ENCODE measurements at places on chromosomes 4 and X. TPM values are rescaled to one million over a fixed set of nuclear protein-coding genes. Genes with fewer than 3 reads are reported as not detected.

The NWD2 gene
- not detected for total RNA-seq

The CT45A2 gene
- total RNA-seq, result not detected

The CPZ gene
- total RNA-seq, result not detected

The PLP1 gene
- not detected for total RNA-seq

The UGT2B7 gene
- total RNA-seq, result not detected

The PCDH7 gene
- not detected for total RNA-seq

The CRMP1 gene
- total RNA-seq, result not detected

DNA sequence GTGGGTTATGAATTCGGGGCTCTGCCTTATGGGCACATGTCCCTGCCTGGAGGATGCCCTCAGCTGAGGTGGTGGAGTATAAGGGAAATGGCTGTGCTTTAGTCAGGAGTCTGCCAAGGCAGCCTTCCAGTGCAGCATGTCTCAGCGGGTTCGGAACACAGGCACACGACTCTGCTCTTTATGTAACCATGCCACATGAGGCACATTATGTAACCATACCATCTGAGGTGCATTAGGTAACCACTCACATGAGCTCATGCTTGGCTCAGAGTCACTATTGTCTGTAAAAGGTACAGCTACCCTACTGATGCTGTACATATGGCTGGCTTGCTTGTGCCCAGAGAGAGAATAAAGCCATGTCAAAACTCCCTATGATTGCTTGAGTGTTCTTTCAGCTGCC, 723.6 kb downstream of the TRAM1L1 start:
- no peak overlapping the region for H3K27ac ChIP-seq
- no peaks in the 10 kb centered on the region for H3K27me3 ChIP-seq
- H3K4me3 ChIP-seq, result no peak overlapping the region
- H3K36me3 ChIP-seq, result no peaks in the 10 kb centered on the region

GRCh38 chr4:151227172-151227571, 49.8 kb upstream of the PRSS48 start:
- no peak for DNase-seq
- no peak overlapping the region for H3K27ac ChIP-seq

DNA sequence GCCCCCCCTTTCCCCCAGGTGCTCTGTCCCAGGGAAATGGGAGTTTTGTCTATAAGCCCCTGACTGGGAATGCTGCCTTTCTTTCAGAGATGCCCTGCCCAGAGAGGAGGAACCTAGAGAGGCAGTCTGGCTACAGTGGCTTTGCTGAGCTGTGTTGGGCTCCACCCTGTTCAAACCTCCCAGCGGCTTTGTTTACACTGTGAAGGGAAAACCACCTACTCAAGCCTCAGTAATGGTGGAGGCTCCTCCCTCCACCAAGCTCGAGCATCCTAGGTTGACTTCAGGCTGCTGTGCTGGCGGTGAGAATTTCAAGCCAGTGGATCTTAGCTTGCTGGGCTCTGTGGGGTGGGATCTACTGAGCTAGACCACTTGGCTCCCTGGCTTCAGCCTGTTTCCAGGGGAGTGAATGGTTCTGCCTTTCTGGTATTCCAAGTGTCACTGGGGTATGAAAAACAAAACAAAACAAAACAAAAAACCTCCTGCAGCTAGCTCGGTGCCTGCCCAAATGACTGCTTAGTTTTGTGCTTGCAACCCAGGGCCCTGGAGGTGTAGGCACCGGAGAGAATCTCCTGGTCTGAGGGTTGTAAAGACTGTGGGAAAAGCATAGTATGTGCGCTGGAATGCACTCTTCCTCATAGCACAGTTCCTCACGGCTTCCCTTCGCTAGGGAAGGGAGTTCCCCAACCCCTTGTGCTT, 41.7 kb downstream of the ITM2A start:
- H3K36me3 ChIP-seq, result no peaks in the 10 kb centered on the region
- peak overlapping the region; percentile 91 for H3K27ac ChIP-seq
- peak; percentile 26 for DNase-seq

DNA sequence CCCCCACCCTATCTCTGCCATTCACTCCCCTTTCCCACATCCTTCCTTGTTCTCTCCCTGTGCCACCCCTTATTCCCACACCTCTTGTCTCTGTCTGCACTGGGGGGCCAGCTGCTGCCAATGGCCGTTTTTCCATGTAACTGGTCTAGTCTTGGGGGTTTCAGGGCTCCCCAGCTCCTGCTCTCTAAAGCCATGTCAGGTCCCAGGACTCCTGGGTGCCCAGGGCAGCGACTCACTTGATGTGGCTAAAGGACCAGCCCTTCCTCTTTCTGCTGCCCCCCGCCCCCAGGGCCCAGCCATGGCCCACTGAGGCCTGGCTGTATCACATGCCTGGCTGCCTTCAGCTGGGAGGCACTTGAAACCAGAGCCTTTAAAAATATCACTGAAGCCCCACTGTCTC, 10.0 kb downstream of the NLGN3 start:
- DNase-seq, result no peak
- no peaks in the 10 kb centered on the region for H3K36me3 ChIP-seq
- peaks cover 9% of the 10 kb centered on the region for H3K4me1 ChIP-seq
- H3K27ac ChIP-seq, result no peak overlapping the region
- no peak overlapping the region for H3K4me3 ChIP-seq

GRCh38 chr4:120053911-120054310, 12.7 kb downstream of the MAD2L1 start:
- peaks cover 3% of the 10 kb centered on the region for H3K36me3 ChIP-seq
- no peak for DNase-seq
- H3K4me3 ChIP-seq, result no peak overlapping the region
- H3K27me3 ChIP-seq, result no peaks in the 10 kb centered on the region
- no peak overlapping the region for H3K27ac ChIP-seq

GRCh38 chrX:28552322-28552721, 34.9 kb upstream of the IL1RAPL1 start:
- H3K27ac ChIP-seq, result no peak overlapping the region
- H3K27me3 ChIP-seq, result no peaks in the 10 kb centered on the region
- H3K36me3 ChIP-seq, result no peaks in the 10 kb centered on the region
- no peak overlapping the region for H3K4me3 ChIP-seq
- H3K4me1 ChIP-seq, result no peaks in the 10 kb centered on the region

DNA sequence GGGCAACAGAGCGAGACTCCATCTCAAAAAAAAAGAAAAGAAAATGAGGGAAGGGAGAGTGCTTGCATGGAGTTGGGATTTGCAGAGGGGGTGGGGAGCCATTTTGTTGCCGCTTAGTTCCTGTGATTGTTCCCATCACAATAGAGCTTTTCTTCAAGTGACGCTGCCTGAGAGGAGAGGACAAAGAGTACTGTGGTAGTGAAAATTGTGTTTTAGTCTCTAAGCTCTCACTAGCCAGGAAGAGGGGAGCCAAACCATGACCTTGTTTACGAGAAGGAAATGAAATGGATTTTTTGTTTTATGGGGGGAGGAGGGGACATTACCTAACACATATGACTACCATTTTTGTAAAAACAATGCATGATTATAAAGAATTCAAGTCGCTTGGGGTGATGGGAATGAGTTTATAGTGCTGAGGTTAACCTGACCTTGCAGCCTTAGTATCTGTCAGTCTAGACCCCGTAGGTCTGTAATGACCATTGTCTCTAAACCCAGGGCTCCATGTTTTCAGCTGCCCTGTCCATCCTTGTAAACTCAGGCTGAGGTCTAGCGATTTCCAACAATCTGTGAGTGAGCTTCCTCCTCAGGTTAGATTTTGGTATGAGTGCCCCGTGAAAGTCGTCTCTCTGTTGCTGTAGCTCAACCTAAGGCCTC, 18.8 kb downstream of the SRD5A3 start:
- H3K27me3 ChIP-seq, result no peaks in the 10 kb centered on the region
- no peaks in the 10 kb centered on the region for H3K4me1 ChIP-seq
- H3K27ac ChIP-seq, result no peak overlapping the region
- peaks cover 1% of the 10 kb centered on the region for H3K36me3 ChIP-seq
- no peak for DNase-seq

DNA sequence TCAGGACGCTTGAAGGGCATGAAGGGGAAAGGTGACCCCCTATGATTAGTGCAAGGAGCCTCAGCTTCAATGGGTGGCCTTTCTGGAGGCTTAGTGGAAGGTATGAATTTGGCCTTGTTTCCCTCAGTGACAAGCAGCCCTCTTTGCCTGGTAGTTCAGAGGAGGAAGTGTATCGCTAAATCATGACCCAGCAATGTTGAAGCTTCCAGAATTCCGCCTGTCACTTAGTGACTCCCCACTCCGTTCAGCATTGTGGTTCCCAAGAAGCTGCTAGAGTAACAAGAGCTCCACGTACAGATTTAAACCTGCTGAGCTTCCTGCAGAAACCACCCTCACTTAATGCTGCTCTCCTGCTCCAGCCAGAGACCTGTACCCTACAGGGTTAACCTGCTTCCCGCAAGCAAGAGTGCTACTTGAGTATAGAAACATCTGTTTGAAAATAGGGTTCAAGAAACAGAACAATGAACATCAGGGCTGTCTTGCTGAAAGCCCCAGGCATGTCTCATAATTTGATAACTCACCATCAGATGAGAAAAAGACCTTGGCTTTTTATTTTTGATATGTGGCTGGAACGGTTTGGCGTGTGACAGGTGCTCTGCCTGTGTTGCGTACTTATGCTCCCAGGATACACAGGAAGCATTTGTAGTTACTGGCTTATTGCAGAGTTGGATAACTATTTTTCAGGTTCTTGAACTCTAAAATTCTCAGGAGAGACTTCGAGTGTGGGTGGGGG, 105.2 kb downstream of the UCHL1 start:
- H3K4me3 ChIP-seq, result peak overlapping the region; percentile 8
- DNase-seq, result no peak
- no peaks in the 10 kb centered on the region for H3K4me1 ChIP-seq
- no peak overlapping the region for H3K27ac ChIP-seq

GRCh38 chrX:21408307-21408706, 34.1 kb downstream of the CNKSR2 start:
- H3K36me3 ChIP-seq, result no peaks in the 10 kb centered on the region
- no peaks in the 10 kb centered on the region for H3K27me3 ChIP-seq
- no peaks in the 10 kb centered on the region for H3K4me1 ChIP-seq
- no peak overlapping the region for H3K4me3 ChIP-seq
- H3K27ac ChIP-seq, result no peak overlapping the region

- peak; percentile 9 for DNase-seq
- H3K4me1 ChIP-seq, result peaks cover 25% of the 10 kb centered on the region
Measured at GRCh38 chr4:105709081-105709450, 482 bp downstream of the GSTCD start.

DNA sequence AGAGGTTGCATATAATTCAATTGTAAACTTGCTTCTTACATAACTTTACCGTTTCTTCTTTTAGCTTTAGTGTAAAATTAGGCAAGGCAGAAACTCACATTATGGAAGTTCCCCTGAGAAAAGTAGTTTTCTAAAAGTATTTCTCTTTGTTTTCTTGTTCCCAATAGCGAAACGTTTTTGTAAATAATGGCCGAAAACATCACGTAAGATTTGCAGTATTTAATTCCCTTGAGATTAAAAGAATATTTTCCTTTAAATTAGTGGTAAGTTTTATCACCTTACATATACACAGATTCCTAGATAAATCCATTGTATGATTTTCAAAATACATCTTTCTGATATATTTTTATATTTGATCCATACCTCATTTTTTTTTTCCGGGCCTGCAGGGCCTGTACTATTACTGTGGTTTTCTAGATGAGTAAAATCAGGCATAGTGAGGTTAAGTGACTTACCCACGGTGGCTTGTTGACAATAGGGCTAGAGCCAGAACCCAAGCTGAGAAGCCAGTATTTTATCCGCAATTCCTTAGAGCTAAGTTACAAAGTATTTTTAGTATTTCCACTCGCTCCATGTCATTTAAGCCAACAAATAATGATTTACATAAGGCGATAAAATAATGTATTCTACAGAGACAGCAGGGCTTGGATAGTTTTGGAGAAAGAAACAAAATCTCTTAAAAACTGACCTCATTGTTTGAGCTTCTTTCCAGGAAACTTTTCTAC, 82.2 kb upstream of the VEGFC start:
- DNase-seq, result no peak
- no peaks in the 10 kb centered on the region for H3K27me3 ChIP-seq

GRCh38 chrX:140983730-140984129, 18.7 kb upstream of the SPANXB1 start:
- H3K27ac ChIP-seq, result no peak overlapping the region
- no peaks in the 10 kb centered on the region for H3K4me1 ChIP-seq
- no peaks in the 10 kb centered on the region for H3K36me3 ChIP-seq
- no peak overlapping the region for H3K4me3 ChIP-seq

DNA sequence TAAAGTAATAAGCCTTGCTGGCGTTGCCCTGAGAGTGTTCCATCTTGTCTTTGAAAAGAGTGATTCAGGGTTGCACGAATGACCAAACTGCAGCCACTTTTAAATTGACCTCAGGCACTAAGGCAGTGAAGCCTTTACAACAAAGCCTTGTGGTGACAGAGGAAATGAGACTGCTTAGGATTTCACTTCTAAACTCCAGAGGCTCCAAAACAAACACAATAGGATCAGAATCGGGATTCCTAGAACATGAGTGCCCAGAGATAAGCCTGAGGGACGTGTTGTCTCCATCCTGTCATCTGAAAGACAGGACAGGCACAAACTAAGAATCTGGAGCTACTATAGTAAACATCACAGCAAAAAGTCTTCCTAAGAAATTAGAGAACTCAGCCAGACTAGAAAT, 405.2 kb downstream of the PPARGC1A start:
- no peak overlapping the region for H3K4me3 ChIP-seq
- DNase-seq, result no peak
- H3K27ac ChIP-seq, result no peak overlapping the region
- no peaks in the 10 kb centered on the region for H3K36me3 ChIP-seq

- H3K4me1 ChIP-seq, result peaks cover 75% of the 10 kb centered on the region
- H3K27ac ChIP-seq, result peak overlapping the region; percentile 58
- H3K27me3 ChIP-seq, result no peaks in the 10 kb centered on the region
- H3K36me3 ChIP-seq, result peaks cover 4% of the 10 kb centered on the region
- H3K4me3 ChIP-seq, result peak overlapping the region; percentile 31
Measured at GRCh38 chr4:153514001-153514526, 47.9 kb downstream of the TMEM131L start.

- no peaks in the 10 kb centered on the region for H3K36me3 ChIP-seq
- no peak within 1 kb of the TSS for H3K4me3 ChIP-seq
- H3K4me1 ChIP-seq, result peaks cover 8% of the 10 kb centered on the region
- no peak within 1 kb of the TSS for H3K27ac ChIP-seq
- no peak for DNase-seq
Measured at GRCh38 chr4:22692736-22693135, at the start of gene GBA3. Gene GBA3 (plus strand): TSS chr4:22692937.

GRCh38 chr4:163161536-163162205, 5.0 kb downstream of the NAF1 start:
- H3K4me3 ChIP-seq, result peak overlapping the region; percentile 14
- peak overlapping the region; percentile 0 for H3K27ac ChIP-seq
- peaks cover 11% of the 10 kb centered on the region for H3K36me3 ChIP-seq
- no peaks in the 10 kb centered on the region for H3K27me3 ChIP-seq
- DNase-seq, result peak; percentile 10

GRCh38 chr4:93072292-93072691, 756.3 kb upstream of the ATOH1 start:
- DNase-seq, result no peak
- no peak overlapping the region for H3K4me3 ChIP-seq
- no peak overlapping the region for H3K27ac ChIP-seq
- H3K4me1 ChIP-seq, result no peaks in the 10 kb centered on the region
- no peaks in the 10 kb centered on the region for H3K27me3 ChIP-seq
- H3K36me3 ChIP-seq, result no peaks in the 10 kb centered on the region

Data from activated T-cell treated with anti-CD3 and anti-CD28 coated beads, Interleukin-2, amount 50 U/mL, for 72 hours (primary cell).